ENCODE measurements at places on chromosomes 5 and 9.

DNA sequence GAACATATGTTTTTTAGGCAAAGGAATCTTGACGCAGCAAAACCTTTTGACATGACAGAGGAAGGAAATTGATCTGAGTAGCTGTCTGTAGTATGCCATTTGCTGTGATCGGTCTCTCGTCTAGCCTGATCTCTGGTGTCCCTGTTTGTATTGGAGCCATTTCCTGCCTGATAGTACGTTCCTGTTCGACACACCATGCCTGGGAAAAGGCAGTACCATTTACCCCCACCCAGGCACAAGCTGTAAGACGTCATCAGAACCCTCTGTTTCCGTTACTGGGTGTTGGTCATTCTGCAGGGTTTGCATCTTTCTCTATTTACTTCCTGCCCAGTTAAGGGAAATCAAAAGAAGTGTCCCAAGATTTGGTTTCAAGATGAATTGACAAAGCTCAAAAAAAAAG is 129.7 kb downstream of the CEMIP2 start:
- no peak for DNase-seq

- no peak for DNase-seq
Measured at GRCh38 chr5:56215019-56215830, 17.9 kb downstream of the ANKRD55 start.

DNA sequence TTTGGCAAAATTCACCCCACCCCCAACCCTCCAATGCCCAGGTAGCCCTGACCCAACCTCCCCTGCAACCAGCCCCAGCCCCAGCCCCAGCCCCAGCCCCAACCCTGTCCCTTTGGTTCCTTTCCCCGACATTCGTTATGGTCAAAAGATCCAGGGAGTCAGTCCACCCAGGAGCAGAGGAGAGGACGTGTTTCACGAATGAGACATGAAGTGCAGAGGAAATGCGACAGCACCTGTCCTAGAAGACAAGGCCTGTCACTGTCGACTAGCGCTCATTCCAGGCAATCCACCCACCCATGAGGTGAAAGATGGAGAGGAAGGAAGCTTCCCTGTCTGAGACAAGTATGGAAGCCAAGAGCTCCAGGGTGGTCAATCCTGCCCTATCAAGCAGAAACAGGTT is 485.0 kb downstream of the SPATA31A7 start:
- DNase-seq = no peak

DNA sequence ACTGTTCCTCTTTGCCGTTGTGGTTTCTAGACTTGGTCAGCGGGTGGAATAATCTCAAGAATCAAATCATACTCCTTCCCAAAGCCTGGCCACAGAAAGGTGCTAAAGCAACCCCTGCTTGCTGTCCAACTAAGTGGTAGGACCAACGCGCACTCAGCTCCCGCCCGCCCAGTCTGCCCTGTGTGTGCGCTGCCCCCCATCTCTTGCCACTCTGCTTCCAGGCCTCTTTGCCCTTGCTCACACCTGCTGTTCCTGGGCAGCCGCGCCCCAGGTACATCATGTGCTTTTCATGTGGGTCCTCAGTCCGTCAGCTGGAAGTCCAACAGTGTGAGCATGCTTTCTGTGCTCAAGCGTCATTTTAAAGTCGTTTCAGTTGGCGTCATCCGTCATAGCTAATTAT is 65.5 kb downstream of the SYK start:
- DNase-seq = no peak

DNA sequence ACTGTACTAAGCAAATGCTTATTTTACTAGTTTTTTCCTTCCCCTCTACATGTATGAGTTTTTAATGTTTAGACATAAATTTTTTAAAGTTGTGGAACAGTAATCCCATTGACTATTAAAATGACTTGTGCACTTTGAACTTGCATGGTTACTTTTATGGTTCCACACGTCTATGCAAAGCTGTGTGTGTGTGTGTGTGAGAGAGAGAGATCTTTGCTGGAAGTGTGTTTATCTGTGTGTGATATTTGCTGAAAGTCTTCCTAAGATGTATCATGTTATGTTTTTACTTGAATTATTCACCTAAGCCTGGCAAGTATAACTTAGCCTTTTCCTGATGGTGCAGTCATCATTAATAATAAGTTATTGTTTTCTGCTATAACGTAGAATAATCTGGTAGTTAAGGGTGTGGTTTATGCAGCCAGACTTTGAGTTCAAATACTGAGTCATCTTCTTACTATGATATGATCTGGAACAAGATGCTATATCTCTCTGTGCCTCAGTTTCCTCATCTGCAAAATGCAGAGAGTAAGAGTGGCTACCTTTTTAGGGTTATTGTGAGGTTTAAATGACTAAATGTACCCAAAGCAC is 138.6 kb downstream of the SMARCA2 start:
- DNase-seq = no peak

DNA sequence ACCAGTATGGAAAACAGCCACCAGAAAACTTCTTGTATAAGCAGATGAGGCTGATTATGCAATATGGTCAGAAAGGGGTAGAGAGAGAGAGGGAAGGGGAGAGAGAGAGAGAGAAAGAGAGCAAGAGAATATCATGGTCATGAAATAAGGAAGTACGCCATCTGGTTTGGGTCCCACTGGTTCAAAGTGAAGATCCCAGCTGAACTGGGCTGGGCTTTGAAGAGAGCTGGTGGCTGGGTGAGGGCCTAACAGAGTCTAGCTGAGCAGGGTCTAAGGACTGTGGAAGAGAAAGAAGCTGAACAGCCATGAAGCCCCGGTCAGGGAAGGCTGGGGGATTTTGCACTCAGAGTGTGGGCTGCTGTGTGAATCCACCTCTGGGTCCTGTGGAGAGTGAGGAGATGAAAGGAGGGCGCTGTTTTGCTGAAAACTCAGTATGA is 14.6 kb downstream of the TRIM14 start:
- peak; percentile 93 for DNase-seq

GRCh38 chr9:135408476-135409254 is 70.9 kb upstream of the PPP1R26 start:
- DNase-seq = no peak

DNA sequence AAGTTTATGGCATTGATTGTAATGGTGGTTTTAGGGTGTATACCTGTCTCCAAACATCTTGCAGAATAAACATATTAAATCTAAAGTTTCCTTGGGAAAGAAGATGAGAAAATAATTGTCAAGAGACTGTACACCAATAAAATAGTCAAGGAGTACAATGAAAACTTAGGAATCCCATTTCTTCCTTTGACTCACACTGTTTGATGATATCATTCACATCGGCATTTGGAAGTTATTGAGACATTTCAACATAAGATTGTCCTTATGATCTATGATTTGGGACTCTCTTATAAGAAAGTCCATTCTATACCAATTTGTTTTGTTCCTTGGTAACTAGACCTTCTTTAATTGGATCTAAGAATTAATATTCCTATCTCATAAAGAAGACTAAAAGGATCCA is 482.7 kb downstream of the RAB3C start:
- no peak for DNase-seq

DNA sequence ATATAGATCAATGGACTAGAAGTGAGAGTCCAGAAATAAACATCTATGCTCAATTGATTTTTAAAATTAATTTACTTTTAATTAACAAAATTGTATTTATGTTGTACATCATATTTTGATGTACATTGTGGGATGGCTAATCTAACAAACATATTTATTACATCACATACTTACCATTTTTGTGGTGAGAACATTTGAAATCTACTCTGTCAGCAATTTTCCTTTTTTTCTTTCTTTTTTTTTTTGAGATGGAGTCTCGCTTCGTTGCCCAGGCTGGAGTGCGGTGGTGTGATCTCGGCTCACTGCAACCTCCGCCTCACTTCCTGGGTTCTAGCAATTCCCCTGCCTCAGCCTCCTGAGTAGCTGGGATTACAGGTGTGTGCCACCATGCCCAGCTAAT is 32.4 kb upstream of the SHB start:
- DNase-seq = no peak

- no peak for DNase-seq
Measured at GRCh38 chr9:91053824-91054223, 252.2 kb downstream of the SYK start.

- no peak for DNase-seq
Measured at GRCh38 chr9:117535434-117535833, 120.6 kb upstream of the ASTN2 start.

DNA sequence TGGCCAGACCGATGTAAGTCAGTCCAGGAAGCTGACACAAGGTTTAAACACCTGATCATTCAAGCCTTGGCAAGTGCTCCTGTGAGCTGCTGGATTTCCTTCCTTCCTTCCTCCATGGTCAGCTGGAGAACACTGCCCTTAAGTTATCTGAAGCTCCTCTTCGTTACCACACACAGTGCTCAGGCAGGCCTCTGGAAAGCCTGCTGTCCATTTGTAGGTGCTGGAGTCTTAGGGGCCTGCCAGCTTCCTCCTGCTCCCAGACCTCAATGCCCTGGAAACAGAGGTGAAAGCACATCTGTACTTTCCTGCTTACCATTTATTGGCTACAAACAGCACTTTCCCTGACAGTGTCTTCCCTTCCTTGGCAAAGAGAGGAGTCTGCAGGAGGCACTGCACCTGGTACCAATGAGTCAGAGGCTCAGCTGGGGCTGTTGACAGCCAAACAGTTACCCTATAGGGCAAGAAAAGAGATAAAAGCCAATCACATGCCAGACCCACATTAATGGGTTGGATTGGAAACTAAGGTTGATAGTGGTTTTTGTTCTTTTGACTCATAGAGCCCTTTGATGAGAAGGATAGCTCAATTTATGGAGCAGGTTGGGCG is 72.6 kb upstream of the PUM3 start:
- DNase-seq = no peak

DNA sequence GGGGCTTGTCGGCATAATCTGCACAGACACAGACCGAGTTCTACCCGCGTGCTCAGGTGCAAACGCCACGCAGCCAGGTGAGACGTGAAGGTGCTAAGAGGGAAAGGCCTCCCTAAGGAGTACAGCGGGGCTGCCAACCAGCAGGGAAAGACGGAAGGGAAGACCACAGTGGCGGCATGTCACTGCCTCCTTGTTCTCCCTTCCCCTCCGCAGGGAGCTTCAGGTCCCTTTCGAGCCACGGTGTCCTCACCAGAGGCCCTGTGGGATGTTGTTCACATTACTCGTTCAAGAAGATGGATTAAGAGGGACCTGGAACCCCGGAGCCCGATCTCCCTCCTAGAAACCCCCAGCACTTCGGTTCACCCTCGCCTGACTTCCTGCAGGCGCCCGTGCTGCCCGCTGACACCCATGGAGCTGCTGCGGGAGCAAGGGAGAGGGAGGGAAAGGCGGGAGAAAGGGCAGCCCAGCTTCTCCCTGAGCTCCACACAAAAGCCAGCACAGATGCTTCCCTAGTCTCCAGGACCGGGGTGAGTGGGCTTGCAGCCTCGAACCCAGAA is 686 bp downstream of the BRD9 start:
- peak; percentile 11 for DNase-seq

GRCh38 chr9:21741151-21741550 is 61.3 kb upstream of the MTAP start:
- DNase-seq = no peak

DNA sequence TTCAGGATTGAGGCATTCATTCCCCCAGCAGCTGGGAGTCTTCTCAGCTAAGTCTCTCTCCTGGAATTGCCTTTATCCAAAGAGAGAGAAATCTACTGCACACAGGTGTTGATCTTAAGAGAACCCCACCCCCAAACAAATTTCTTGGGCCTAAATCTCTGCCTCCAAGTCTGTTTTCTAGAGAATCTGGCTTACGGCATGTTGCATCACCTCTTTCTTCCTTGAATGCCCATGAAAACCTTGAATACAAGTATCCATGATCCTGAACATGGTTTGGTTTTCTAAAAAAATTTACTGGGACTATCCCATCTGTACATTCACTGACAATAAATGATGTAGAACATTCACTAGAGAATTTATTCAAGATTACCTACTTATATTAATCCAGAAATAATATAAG is 401.6 kb downstream of the PDE4D start:
- no peak for DNase-seq

DNA sequence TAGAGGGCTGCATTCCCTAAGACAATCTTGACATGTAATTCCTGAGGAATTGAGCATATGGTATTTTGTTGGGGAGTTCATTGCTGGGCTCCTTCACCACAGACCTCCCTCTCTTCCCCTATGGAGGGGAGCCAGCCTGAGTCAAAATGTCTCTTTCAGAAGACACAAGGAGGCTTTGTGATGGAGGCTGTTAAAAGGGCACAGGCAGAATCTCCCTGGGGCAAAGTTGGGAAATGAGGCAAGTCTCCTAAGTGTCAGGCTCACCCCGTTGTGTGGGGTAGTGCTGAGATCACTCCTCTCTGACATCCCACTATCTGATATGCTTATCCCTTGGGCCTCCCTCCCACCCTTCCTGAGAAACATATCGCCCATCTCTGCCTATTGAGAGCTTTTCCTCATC is 30.6 kb downstream of the GFRA3 start:
- no peak for DNase-seq

DNA sequence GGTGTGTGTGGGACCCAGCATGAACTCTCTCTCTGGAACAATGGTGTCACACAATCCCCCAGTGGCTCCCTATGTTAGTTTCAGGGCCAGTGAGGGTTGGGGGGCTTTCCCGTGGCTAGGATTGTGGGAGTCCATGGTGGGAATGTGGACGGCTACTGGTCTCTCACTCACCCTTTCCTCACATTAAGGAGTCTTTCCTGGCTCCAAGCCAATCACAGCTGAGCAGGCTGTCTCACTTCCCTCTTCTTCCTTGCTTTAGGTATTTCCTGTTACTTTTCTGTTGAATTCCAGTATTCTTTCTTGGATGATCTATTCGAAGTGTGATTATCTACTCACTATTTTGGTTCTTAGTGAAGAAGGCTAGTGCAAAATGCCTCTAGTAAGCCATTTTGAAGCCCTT is 324.4 kb upstream of the MPDZ start:
- DNase-seq = no peak

DNA sequence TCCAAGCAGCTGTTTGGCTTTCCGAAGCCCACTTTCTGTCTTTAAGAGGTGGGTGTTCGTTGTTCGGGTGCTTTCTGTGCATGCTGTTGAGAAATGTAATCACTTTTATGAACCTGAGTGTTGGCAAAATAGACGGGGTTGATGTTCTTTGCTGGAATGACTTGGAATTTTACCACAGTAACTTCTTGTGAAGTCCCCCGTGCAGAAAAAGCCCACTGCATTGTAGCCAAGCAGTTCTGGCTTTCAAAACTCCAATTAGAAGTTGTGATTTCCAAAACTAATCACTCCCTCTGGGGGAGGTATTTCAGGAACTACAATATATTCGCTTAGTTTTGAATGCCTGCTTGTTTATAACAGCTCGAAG is 111.1 kb downstream of the PAM start:
- no peak for DNase-seq
